ENCODE measurements at places on chromosomes 11 and 22.

GRCh38 chr22:41401781-41402648 lies 20.3 kb downstream of the TEF start:
- peak; percentile 95 for DNase-seq

GRCh38 chr11:68031144-68031464 lies 623 bp downstream of the NDUFS8 start:
- no peak for DNase-seq

- DNase-seq: no peak
Measured at GRCh38 chr11:43217849-43218248, 93.9 kb upstream of the API5 start.

- no peak for DNase-seq
Measured at GRCh38 chr22:23384431-23384830, 195.7 kb downstream of the IGLL1 start.

- no peak for DNase-seq
Measured at GRCh38 chr11:19420868-19421533, 180.3 kb upstream of the E2F8 start.

DNA sequence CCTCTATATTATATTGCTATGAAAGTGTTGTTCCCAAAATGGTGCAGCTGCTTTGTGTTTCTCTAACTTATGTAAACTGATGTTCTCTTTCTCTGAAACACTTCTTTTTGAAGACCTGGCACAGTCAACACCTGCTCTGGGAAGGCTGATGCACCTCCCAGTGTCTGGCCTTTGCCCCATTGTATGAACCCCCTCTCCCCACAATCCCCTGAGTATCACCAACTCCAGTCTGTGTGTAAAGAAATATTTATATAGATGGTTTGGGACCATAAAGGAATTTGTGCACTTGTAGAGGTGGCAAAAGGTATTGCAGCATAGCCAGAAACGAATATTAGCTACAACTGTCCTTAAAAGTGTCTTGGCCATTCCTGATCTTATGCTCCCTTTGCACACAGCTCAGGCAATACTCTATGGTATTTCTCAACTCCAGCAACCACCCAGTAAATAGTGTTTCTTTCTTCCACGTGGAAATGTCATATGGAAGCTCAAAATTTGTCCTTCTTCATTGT lies 365.2 kb upstream of the DDI1 start:
- DNase-seq: no peak

- DNase-seq: no peak
Measured at GRCh38 chr22:39456522-39457197, at the start of gene MGAT3. Gene MGAT3 (plus strand): TSS chr22:39457012. CDS start chr22:39487348, 30,336 bp downstream.

GRCh38 chr11:128501632-128502549 lies 85.5 kb downstream of the ETS1 start:
- DNase-seq: peak; percentile 74

DNA sequence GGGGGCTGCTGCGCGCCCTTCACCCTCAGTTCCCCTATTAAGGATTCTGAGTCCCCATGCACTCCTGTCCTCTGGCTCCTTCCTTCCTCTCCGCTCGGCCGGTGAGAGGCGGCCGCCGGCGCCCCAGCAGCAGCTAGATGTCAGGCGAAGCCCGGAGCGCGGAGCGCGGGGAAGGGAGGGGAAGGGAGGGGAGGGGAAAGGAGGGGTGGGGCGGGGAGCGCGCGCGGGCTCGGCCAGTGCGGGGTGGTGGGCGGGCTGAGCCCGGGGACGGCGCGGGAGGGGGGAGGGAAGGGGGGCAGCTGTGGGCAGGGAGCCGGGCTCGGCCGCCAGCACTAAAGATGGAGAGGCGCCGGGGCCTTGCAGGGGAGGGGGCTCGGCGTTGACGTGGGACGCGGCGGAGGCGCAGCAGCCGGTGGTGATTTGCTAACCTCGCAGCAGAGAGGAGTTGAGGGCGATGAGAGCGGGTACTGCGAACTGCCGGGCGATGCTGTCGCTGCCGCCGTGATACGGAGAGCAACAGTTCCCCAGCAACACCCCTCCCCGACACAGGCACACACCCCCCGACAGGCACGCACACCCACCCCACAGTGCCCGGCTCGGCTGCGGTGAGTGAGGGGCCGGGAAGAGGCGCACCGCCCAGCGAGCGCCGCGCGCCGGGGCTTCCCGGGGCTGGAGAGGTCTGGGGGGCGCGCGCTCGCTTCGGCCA lies at the start of gene ZBTB16:
Gene ZBTB16, plus strand, starts transcription at position 434 of the 706 bp plus-strand sequence. CDS start 3,590 bp downstream, outside the sequence.
- DNase-seq: peak; percentile 89

DNA sequence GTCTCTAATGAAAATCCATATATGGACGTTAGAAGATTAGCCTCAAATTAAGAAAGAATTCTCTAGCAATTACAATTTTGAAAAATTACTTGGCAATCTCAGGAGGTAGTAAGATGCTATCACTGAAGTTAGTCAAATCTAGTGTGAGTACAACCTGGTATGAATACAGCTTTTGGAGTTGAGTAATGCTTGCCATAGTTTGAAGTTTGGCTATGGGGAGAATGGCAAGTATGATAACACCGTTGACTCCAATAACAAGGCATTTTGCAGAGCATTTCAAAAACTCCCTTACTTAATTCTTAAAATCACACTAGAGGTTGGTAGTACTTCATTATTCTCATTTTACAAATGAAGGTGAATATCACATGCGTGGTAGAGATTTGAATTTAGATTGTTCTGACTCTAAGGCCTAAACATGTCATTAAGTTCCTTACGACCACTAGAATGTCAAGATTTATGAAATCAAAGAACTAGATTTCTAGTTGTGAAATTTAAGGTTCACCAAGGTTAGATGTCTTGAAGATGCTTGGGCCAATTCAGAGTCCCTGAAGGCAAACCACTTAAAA lies 355.4 kb downstream of the ETS1 start:
- DNase-seq: no peak

DNA sequence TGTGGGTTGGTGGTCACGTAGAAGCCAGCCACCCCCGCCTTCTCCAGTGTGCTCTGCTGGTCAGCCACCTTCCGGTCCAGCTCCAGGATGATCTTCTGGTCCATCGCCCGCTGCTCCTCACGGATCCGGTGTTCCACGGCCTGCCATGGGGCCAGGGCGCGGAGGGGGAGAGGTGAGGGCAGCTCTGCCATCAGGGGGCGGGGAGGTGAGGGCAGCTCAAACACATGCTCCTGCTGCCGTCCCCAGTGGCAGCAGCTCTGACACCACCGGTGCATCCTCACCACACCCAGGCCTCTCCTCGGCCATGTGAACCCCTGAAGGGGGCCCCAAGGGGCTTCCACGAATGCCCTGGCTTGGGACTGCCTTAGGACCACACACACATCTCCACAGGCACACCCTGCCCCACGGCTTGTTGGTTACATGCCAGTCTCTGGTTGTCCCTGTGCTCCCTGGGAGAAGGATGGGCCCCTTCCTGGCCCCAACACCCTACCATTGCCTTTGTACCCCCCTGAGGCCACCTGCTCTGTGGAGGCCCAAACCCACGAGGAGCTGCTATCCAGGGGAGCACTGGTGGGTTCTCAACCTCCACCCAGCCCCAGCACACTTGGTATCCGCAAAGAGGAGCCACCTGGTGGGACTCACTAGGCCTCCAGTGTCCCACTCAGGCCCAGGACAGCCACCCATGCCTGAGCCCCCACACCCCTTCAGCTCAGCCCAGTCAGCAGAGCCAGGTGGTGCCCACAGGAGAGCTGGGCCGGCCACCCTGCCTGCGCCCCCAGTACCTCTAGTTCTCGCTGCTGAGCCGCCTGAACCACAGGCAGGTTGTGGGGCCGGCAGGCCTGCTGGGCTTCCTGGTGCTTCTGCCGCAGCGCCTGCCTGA lies 4.3 kb downstream of the DGCR6L start:
- DNase-seq: no peak

DNA sequence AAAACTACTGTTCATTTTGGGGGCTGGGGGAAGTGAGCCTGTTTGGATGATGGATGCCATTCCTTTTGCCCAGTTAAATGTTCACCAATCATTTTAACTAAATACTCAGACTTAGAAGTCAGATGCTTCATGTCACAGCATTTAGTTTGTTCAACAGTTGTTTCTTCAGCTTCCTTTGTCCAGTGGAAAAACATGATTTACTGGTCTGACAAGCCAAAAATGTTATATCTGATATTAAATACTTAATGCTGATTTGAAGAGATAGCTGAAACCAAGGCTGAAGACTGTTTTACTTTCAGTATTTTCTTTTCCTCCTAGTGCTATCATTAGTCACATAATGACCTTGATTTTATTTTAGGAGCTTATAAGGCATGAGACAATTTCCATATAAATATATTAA lies 87.1 kb upstream of the BIRC3 start:
- no peak for DNase-seq

GRCh38 chr11:47443028-47443700 lies 5.8 kb downstream of the RAPSN start:
- DNase-seq: peak; percentile 84

DNA sequence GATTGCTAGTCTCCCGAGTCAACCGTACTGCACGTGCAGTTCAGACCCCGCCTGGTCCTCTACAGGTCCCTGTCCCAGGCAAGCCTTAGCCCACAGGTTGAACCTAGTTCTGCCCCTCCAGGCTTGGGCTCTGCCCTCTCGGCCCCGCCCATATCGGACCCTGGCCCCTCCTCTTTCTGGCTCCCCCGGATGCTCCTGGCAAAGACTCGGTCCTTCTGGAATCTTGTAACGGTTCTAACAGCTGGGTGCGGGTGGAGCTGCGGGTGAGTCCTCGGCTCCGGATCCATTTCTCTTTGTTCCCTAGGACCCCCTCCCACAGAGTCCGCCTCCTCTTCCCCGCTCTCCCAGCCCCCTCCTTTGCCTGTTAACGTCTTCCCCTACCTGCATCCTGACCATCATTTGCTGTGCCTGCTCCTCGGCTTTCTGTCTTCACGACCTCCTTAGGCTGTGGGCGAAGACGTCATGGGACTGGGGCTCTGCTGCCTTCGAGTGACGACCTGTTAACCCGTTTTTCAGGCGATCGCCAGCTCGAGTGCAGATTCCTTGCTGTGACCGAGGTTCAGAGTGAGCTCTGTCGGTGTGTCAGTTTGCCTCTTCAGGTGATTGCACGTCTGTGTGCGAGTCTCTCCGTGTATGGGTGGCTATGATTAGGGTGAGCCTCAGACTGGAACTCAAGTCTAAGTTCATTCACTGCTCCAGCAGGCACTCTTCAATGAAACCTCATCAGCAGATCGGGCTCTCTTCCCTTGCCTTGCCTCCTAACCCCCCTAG lies at the start of gene DNHD1:
Gene DNHD1, plus strand, starts transcription at position 212 of the 771 bp plus-strand sequence. CDS start 936 bp downstream, outside the sequence.
- no peak for DNase-seq

DNA sequence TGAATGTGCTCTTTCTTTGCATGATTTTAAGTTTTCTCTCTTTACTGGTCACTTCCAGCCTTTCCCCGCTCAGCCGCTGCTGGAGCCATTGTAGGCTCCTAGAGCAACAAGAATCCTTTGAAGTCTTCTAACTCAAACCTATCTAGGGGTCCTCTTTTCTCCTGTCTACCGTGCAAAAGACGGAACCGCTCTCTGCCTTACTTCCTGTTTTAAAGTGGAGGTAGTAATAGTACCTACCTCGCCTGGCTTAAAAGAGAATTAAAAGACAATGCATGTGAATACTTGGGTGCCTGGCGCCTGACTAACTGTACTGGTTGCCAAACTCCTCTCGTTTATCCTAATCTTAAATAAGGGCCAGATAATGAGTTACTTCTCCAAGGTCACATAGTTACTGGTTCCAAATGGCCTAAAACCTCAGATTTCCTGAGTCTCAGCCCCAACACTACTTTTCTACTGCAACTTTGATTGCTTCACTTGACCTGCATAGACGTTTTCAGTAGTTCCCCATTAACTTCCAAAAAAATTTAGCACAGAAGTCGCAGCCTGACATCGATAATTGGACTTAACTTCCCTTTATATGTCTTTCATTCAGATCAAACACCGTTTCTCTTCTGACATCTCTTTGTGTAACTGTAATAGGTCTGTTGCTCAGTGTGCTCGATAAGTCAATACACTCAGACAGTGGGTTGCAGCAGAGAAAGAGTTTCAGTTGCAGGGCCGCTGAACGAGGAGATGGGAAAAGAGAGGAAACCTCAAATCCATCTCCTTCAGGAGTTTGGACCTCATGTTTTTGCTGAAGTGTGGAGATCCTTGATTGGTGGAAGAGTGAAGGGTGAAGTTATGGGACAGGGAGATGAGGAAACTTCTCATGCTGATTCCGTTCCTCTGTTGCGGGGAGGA lies 891 bp downstream of the SAMM50 start:
- DNase-seq: no peak

GRCh38 chr11:57453543-57454177 lies 6.7 kb upstream of the RTN4RL2 start:
- no peak for DNase-seq

- DNase-seq: no peak
Measured at GRCh38 chr22:46479046-46479445, 58.4 kb downstream of the CELSR1 start.

DNA sequence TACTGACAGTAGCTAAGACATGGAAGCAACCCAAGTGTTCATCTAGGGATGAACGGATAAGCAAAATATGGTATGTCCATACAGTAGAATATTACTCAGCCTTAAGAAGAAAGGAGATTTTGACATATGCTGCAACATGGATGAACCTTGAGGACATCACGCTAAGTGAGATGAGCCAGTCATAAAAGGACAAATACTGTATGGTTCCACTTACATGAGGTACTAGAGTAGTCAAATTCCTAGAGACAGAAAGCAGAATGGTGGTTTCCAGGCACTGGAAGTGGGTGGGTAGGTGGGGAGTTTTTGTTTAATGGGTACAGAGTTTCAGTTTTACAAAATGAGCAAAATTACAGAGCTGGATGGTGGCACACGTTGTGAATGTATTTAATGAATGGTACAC lies 18.1 kb downstream of the CHST1 start:
- no peak for DNase-seq

DNA sequence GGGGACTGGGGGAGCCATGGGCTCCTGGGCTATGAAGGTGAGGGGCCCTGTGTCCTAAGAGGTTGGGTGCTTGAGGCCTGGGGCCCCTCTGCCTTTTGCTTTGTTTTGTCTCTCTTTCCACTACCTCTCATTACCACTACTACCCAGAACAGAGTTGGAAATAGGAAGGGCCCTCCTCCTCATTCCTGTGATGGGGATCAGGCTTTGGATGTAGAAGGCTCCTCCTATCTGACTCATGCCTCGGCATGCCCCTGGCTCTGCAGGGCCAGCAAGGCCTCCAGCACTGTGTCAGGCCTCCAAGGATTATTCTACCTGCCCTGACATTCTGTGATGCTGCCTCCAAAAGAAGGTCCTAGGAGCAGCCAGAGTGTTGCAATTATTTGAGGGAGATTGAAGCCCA lies 766 bp downstream of the IZUMO1R start:
- no peak for DNase-seq

DNA sequence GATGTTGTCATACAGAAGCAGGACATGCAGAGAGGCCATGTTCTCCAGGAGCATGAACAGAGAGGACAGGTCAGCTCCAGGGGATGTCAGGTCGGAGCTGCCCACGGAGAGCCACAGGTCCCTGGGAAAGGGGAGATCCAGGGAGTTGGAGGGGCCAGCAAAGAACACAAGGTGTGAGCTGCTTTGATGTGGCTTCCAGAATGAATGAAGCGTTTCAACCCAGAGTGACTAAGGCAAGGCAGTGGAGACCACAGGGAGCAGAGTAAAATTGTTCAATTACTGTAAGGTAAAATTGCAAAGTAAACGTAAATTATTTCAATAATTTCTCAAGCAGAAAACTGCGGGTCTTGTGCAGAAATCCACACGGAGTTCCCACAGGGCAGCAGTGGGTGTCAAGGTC lies 5.6 kb upstream of the SCGB2A1 start:
- DNase-seq: no peak
